Type B pancreatic cell (in vitro differentiated cells): ENCODE measurements at places on chromosomes 4 and X. TPM values are rescaled to one million over a fixed set of nuclear protein-coding genes. Genes with fewer than 3 reads are reported as not detected.

DNA sequence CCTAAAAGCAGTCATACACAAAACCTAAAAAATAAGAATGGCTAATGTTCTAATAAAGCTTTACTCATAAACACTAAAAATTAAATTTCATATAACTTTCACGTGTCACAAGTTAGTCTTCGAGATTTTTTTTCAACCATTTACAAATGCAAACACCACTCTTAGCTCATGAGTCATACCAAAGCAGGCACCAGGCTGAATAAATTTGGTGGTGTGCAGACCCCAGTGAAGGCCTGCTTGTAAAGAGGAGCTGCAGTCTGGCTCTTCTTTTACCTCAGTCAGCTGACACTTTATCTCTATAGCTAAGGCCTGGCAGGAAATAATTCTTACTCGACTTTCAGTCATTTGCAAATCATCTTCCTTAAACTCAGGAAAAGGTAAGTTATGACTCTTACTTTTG is 37.4 kb downstream of the CLOCK start:
- H3K4me1 ChIP-seq = no peaks in the 10 kb centered on the region
- H3K36me3 ChIP-seq = peaks cover 11% of the 10 kb centered on the region
- no peaks in the 10 kb centered on the region for H3K27me3 ChIP-seq
- H3K4me3 ChIP-seq = no peak overlapping the region

PCSK1N gene
- total RNA-seq = 109 and 246 TPM in 2 replicates

DNA sequence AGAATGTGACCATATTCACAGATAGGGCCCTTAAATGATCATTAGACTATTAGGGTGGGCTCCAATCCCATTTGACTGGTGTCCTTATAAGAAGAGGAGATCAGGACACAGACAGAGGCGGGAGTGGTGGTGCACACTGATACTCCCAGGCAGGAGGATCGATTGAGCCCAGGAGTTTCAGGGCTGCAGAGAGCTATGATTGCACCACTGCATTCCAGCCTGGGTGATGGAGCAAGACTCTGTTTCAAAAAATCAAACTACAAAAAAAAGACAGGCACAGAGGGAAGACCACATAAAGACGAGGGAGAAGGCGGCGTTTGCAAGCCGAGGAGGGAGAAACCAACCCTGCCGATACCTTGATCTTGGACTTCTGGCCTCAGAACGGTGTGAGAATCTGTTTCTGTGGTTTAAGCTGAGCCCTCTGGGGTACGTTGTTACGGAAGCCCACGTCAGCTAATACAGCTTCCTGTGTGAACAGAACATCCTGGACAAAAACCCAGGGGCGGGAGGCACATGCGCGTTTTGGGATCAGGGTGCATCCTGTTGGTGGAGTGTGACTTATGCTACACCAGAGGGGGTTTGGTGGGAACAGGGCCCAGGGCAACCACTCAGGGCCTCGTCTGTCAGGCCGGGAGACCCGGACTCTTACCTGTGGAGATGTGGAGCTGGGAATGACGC is 211.8 kb upstream of the PSAPL1 start:
- DNase-seq = no peak
- H3K36me3 ChIP-seq = no peaks in the 10 kb centered on the region
- peaks cover 29% of the 10 kb centered on the region for H3K4me1 ChIP-seq
- H3K27me3 ChIP-seq = peaks cover 3% of the 10 kb centered on the region
- no peak overlapping the region for H3K4me3 ChIP-seq
- H3K27ac ChIP-seq = no peak overlapping the region

- peaks cover 5% of the 10 kb centered on the region for H3K27me3 ChIP-seq
- H3K4me1 ChIP-seq = peaks cover 7% of the 10 kb centered on the region
- peaks cover 3% of the 10 kb centered on the region for H3K36me3 ChIP-seq
- peak; percentile 70 for DNase-seq
These were observed at the start of gene GLRB for GRCh38 chr4:157075811-157076577. Gene GLRB, plus strand, starts transcription at chr4:157076150. Its CDS starts 1,875 bp downstream, at chr4:157078025.

- peaks cover 6% of the 10 kb centered on the region for H3K27me3 ChIP-seq
- no peak overlapping the region for H3K27ac ChIP-seq
- H3K4me3 ChIP-seq = no peak overlapping the region
- no peak for DNase-seq
- peaks cover 5% of the 10 kb centered on the region for H3K4me1 ChIP-seq
These were observed 5.9 kb upstream of the SEPTIN6 start for GRCh38 chrX:119698845-119699244.

CRMP1 gene
- total RNA-seq = 13.2 and 40.4 TPM in 2 replicates

GRCh38 chr4:85994576-85994975 is 365.3 kb downstream of the MAPK10 start:
- peaks cover 4% of the 10 kb centered on the region for H3K36me3 ChIP-seq
- no peaks in the 10 kb centered on the region for H3K4me1 ChIP-seq
- H3K27ac ChIP-seq = no peak overlapping the region
- no peaks in the 10 kb centered on the region for H3K27me3 ChIP-seq
- DNase-seq = no peak

GRCh38 chrX:155841232-155841631 is 39.9 kb upstream of the VAMP7 start:
- no peak overlapping the region for H3K4me3 ChIP-seq
- no peaks in the 10 kb centered on the region for H3K4me1 ChIP-seq
- no peak for DNase-seq
- H3K27ac ChIP-seq = no peak overlapping the region
- no peaks in the 10 kb centered on the region for H3K27me3 ChIP-seq
- H3K36me3 ChIP-seq = no peaks in the 10 kb centered on the region

- H3K27ac ChIP-seq = no peak overlapping the region
- H3K27me3 ChIP-seq = no peaks in the 10 kb centered on the region
- H3K4me1 ChIP-seq = no peaks in the 10 kb centered on the region
- H3K4me3 ChIP-seq = no peak overlapping the region
- H3K36me3 ChIP-seq = no peaks in the 10 kb centered on the region
- DNase-seq = no peak
These were observed 135.4 kb upstream of the PSAPL1 start for GRCh38 chr4:7569810-7570783.

PLAC8 gene
- 38.4 and 60.9 TPM in 2 replicates for total RNA-seq

DNA sequence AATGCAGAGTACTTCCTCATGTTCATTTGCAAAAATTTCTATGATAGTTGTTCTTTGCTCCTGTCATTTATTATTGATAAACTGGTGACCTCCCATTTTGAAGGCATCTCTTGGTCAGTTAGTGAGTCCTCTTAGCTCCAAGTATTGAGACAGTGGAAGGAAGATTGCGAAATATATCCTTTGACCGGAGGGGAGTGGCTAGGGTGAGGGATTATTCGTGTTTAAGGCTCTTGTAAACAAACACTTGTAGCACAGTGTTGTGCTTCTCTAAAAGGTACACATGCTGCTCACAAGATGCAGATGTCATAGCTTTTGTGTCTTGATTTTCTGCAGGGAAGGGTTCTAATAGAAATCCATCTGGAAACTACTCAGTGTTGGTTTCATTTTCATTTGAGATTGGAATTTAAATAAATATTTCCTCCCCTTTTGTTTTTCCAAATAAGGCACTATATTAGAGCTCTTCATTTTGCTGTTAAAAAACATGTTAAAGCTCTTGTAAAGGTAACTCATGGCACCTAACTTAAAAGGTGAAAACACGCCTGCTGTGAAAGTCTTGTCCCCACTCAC is 21.8 kb downstream of the TXLNG start:
- H3K27me3 ChIP-seq = no peaks in the 10 kb centered on the region
- H3K4me1 ChIP-seq = peaks cover 17% of the 10 kb centered on the region
- H3K36me3 ChIP-seq = peaks cover 15% of the 10 kb centered on the region
- peak overlapping the region; percentile 59 for H3K27ac ChIP-seq

DNA sequence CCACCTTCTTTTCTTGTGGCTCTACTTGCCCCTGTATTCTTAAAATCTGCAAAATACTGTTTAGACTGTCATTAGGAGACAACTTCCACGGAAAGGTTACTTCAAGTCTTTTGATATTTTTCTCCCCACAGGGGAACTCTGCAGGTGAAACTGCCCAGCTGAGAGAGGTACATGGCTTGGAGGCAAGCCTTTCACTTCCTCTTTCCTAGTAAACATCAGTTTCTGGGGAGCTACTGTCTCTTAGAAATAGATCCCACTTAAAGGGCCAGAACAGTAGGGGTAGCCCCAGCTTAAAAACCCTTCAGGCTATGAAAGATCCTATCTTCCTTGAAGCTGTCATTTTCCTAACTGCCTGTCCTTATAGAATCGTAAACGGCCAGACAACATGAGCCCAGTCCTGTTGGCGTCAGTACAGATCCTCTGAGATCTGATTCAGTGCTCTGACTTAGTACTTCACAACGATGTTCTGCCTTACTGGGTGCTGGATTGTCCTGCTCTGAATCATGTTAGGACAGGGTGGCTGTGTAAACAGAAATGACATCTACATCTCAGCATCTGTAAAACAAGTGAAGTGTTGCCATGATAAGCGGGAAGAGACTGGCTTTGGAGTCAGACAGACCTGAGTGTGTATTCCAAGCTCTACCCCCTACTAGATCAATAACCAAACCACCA is 102.1 kb downstream of the ITIH6 start:
- H3K36me3 ChIP-seq = no peaks in the 10 kb centered on the region
- DNase-seq = no peak
- no peaks in the 10 kb centered on the region for H3K27me3 ChIP-seq
- no peak overlapping the region for H3K4me3 ChIP-seq
- no peaks in the 10 kb centered on the region for H3K4me1 ChIP-seq

DNA sequence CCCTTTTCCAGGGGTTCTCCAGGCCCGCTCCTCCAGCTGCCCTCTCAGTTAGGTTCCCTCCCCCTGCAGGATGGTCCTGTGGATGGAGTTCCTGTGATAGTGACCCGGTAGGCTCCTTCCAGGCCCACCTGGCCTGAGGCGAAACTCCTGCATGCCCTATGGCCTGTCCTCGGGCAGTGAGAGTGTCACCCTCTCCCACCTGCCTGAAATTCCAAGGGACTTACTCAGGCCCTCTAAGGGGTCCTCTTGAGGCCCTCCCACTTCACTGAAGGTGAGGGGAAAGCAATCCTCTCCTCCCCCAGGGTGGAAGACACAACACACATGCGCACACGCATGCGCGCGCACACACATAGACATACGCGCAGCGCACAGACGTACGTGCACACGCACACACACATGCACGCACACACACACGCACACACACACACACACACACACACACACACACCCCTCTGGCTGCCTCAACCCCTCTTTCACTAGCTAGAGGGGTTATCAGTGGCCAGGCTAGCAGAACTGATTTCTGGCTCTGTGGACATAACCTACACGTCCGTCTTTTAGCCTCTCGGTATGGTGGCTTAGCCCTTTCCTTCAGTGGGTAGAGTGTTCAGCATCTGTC is 215.9 kb downstream of the CBR4 start:
- H3K4me1 ChIP-seq = peaks cover 14% of the 10 kb centered on the region
- no peak for DNase-seq
- no peaks in the 10 kb centered on the region for H3K27me3 ChIP-seq
